ENCODE measurements at places on chromosomes 16 and 17. TPM values are rescaled to one million over a fixed set of nuclear protein-coding genes. Genes with fewer than 3 reads are reported as not detected.

The DRC7 gene
- not detected for total RNA-seq

The MEAK7 gene
- total RNA-seq, result 8.9 TPM

The TP53TG3B gene
- not detected for total RNA-seq

The TPPP3 gene
- total RNA-seq, result 116 TPM

The CCL16 gene
- total RNA-seq, result not detected

The SKAP1 gene
- 1.2 TPM for total RNA-seq

The CA4 gene
- 4.9 TPM for total RNA-seq

The CACNG5 gene
- not detected for total RNA-seq

DNA sequence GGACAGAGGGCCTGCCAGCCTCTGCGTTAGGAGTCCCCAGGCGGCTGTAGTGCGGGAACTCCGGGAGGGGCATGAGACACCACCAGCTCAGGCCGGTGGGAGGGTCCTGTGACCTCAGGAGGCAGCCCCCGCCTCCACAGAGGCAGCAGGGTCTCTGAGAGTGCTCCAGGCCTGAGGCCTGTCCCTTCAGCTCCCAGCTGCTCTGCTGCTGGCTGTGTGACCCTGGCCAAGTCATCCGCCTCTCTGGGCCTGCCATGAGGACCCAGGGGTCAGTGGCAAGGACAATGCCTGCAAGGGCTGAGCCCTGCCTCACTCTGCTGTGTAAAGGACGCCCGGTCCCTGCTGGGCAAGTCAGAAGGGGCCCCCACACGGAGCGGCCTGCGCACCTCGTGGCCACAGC is 27.1 kb upstream of the ZFPM1 start:
- no peak for DNase-seq

DNA sequence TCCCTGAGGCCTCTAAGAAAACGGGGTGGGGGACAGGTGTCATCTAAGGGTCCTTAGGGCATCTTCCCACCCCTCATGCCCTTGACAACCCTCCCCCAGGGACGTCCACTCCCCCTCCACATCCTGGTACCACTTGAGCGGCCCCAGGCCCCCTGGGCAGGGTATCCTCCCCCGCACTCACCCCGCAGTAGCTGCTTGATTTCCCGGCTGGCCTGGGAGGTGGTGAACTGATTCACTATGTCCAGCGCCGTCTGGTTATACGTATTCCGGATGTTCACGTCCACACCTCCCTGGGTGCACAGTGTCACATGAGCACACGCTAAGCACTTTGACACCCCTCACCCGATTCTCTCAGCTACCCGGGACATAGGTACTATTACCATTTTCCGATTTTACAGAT is 9.7 kb downstream of the CASKIN2 start:
- no peak for DNase-seq

DNA sequence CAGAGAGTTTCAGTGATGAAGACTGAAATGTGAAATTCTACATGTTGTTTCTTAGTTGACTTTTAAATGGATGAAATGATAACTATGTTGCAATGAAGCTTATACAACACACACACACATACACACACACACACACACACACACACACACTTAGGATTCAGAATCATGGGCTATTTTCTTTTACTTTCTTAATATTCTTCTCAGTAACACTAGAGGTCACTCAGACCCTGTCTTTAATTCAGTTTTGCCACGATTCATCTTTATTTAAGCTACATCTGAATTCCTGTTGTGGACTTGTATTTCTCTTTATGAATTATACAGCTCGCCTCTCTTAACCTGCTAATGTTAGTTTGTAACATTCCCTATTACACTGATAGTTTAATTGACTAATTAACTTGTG is 109.6 kb upstream of the GOT2 start:
- no peak for DNase-seq

- DNase-seq, result no peak
Measured at GRCh38 chr17:68710976-68711375, 109.8 kb upstream of the FAM20A start.

GRCh38 chr17:1789936-1790335 is 28.1 kb downstream of the SERPINF1 start:
- no peak for DNase-seq

DNA sequence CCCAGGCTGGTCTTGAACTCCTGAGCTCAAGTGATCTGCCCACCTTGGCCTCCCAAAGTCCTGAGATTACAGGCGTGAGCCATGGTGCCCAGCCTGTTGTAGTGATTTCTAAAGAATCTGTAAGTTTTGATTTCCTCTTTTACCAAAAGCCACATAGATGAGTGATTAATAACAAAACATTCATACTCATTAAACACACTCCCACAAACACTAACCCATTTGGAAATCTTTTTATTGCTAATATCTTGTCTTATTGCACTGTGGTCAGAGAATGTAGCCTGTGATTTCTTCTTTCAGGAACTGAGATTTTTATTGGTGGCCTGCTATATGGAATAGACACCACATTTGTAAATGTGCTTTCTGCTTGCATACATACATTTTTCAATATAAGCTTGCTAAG is 31.6 kb downstream of the MYH10 start:
- no peak for DNase-seq

DNA sequence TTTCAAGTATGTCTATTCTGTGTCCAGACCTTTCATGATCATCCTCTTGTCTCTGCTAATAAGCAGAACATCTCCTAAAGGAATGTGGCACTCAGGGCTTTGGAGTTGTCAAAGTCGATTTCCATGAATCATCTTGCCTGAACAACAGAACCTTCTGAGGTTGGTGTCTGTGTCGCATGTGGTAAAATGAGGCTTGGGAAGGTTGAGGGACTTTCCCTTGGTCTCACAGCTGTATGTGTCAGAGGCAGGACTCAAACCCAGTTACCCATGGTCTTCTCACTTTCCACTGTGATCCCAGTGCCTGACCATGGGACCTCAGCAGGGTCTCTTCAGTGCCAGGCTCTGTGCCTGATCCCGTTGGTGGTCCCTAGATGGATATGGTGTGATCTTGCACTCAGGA is 4.2 kb upstream of the GPRC5B start:
- no peak for DNase-seq

DNA sequence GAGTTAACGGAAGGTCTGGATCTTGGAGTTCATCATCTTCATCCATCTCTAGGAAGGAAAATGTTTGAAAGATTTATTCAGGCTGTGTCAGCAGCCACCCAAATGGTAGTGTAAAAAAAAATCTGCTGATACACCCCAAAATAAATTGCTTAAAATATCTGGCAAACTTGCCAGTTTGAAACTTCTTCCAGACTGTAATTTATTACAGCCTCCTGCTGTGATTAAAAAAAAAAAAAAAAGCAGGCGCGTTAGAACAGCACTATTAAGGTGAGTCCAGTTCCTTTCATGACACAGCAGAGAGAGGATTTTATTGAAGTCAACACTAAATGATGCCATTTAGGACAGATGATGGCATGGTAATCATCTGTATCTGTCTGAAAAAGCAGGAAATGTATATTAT is 140.6 kb upstream of the CORO6 start:
- DNase-seq, result no peak

GRCh38 chr16:67245674-67246080 is 1.6 kb downstream of the FHOD1 start:
- no peak for DNase-seq

DNA sequence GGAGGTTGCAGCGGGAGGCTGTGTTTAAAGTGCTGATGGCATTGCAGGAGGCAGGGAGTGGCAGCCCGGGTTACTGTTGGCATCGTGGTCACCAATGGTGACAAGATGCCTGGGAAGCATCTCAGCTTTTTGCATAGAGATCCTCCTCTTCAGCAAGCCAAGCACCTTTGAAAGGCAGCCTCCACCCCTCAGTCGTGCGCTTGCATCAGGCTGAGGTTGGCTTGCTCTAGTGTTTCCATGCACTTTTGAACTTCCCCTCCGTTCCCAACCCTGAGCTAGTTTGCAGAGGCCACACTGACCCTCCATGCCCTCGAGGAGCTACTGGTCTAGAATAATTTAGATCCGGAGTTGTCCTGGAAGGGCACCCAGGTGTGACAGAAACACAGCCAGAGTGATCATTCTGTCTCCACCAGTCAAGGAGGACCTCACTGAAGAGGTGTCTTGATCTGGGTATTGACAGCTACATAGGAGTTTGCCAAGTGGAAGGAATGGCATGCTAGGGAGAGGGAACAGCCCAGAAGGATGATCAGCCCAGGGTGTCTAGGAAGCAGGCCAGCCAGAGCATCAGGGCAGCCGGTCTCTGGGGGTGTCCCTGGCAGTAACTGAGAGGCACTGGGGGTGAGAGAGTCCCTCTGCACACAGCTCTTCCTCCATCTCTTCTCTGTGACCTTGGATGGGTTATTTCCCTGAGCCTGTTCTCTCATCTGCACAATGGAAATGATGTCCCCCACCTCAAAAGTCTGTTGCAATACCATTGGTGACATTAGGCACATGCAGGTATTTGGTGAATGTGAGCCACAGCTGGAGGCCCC is 7.7 kb downstream of the BEAN1 start:
- no peak for DNase-seq

GRCh38 chr16:76235426-76235825 is 41.8 kb upstream of the CNTNAP4 start:
- DNase-seq, result no peak

DNA sequence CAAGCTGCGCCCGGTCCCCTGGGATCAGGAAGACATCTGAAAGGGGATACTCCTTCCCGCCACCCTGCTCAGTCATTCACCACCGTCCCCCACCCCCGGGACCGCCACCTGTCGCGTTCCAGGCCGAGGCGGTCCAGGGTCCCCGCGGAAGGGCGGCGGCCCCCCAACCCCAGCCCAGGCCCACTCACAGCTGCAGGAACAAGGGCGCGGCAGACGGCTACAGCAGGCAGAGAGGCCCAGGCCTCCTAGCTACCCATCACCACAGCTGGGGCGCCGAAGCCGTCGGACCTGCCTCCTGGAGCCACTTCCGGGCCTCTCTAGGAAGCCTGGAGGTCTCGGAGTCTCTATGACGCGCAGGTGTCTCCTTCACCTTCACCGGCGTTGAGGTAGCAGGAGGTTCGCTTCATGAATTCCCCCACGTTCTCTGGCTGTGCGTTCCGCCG is at the start of gene SDR42E1:
Gene SDR42E1, minus strand, starts transcription at position 272 of the 443 bp plus-strand sequence. CDS start 10,612 bp downstream, outside the sequence.
- no peak for DNase-seq

GRCh38 chr17:9208381-9209105 is 187.2 kb downstream of the NTN1 start:
- DNase-seq, result no peak

DNA sequence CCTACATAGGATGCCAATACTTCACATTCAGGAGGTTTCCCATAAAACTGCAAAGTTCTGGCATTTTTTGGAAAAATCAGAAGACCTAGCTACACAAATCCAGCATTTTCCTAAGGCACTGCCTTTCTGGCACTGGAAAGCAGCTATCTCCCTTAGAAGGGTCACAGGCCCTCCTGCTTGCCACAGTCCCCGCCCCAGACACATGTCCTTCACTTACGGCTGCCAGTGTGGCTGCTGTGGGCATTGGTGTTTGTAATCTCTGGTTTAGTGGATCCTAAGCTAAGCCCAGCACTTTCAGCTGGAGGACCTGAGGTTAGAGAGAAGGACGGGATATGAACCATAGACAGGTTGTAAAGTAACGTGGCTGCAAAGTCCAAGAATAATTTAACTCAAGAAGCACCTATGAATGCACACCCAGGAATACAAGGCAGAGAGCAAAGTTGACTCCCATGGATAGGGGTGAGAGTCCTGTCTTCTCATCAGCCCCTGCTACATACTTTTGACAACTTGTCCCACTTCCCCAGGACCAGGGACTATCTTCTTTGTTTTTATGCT is 100.0 kb downstream of the XYLT1 start:
- no peak for DNase-seq

DNA sequence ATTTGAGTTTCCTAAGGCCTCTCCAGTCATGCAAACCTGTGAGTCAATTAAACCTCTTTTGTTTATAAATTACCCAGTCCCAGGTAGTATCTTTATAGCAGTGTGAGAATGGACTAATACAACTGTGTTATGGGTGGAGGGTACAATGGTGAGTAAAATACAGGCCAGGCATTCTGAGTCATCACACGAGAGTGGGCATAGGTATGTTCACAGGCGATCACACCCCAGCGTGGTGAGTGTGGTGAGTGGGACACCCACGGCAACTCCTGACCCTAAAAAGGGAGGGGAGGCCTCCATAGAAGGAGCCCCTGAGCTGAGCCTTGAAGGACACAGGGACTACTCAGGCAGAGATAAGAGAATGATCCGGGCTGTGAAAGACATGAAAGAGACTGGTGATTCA is 22.6 kb upstream of the MAPT start:
- no peak for DNase-seq

DNA sequence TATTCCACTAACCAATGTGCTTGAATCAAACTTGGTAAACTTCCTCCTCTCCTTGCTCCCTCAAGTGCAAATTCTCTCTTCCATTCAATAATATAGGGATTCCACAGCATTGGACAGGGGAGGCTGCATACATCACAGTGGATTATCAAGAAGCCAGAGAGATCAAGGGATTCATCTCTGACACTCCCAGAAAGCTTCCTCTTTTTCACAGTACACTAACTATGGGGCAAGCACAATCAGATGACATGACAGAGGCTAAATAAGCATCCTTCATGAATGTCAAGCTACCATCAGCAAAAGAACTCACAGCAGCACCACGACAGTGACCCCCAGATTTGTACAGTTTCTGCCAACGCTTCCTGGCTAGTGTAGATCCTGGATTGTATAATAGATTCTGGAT is 178.4 kb upstream of the C17orf78 start:
- DNase-seq, result no peak

DNA sequence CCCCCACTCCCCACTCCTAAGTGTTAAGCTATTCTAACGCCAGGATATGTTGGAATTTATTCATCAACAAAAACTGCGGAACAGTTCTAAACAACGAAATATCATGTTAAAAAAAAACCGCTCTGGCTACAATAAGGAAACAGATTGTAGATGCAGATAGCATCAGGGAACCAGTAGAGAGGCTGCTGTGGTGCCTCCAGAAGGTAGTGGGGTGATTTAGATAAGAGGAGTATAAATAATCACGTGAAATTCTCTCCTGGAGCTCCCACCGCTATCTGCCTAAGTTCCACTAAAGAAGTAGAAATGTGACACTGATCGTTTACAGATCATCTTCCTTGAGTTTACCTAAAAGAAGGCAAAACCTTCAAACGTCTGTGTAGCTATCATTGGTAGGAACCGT is 8.0 kb downstream of the AHSP start:
- no peak for DNase-seq

All from esophagus muscularis mucosa (tissue), 4 donors.